SW480 (cell line): ENCODE measurements at places on chromosomes 4 and X.
A peak's percentile ranks its signal among the peaks of the same experiment; 100 is the strongest.

DNA sequence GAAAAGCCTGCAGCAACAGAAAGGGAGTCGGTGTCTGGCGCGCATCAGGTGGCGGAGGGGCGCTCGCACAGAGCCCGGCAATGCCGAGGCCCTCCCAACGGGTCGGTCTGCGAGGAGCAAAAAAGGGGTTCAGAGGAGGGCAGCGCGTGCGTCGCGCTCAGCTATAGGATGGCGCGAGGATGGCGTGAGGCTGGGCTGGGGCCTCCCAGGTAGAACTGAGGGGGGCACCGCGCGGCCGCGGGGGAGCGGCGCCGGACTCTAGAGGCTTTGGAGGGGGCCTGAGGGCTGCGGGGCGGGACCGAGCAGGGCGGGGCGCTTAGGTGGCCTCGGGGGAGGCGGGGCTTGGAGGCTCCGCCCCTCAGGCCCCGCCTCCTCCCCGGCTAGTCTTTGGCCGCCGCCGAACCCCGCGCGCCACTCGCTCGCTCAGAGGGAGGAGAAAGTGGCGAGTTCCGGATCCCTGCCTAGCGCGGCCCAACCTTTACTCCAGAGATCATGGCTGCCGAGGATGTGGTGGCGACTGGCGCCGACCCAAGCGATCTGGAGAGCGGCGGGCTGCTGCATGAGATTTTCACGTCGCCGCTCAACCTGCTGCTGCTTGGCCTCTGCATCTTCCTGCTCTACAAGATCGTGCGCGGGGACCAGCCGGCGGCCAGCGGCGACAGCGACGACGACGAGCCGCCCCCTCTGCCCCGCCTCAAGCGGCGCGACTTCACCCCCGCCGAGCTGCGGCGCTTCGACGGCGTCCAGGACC, at the start of gene PGRMC1:
Gene PGRMC1, plus strand, starts transcription at position 414 of the 751 bp plus-strand sequence. Its CDS starts 79 bp downstream, at position 493.
- peak; percentile 71 for DNase-seq

DNA sequence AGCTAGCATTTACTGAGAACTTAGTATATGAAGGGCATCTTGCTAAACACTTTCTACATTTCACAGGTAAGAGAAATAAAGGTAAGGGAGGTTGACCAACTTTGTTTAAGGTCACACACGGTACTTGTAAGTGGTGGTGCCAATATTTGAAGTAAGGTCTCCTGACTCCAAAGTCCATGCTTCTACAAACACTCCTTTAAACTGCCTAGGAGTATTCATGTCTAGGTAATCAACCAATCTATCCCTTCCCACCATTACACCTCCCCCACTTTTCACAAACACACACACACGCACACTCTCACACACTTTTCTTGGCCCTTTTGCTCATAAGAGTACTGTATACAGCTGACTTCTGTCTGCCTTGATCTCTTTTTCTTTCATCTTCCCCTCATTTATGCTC, 7.1 kb downstream of the BEX1 start:
- DNase-seq, result no peak

- DNase-seq, result no peak
Measured at GRCh38 chr4:80540785-80541469, 205.4 kb downstream of the CFAP299 start.

- DNase-seq, result peak; percentile 54
Measured at GRCh38 chr4:105471566-105472176, 2.2 kb downstream of the PPA2 start.

DNA sequence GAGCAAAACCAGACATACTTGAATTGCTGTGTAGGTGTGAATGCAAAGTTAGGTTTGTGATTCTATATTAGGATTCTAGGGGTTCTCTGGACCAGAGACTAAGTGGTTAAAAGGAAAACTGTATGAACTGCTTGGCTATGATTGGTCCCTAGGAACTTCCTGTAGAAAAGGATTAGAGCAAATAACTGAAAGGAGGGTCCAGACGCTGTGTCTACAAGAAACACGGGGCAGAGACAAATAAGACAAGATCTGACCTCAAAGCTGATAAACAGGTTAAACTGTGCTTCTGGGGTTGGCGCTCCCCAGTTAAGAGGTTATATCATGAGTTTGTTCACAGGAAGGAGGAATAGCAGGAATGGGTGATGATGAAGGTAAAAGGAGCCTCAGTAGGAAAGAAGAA, 183.6 kb downstream of the MGST2 start:
- no peak for DNase-seq

DNA sequence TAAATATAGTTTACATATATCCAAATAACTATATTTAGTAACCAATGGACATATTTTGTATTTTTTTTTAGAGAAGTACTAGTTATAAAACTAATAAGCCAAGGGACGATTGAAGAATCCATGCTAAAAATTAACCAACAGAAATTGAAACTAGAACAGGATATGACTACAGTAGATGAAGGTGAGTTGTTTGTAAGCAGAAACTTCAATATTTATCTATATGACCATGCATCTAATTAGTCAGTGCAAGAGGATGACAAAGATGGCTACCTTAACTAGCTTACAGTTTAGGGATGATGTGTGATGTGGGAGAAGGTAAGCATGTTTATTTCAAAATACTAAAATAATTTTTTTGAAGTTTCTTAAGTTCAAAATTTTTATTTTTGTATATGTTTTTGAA, 57.7 kb downstream of the HPGDS start:
- no peak for DNase-seq

DNA sequence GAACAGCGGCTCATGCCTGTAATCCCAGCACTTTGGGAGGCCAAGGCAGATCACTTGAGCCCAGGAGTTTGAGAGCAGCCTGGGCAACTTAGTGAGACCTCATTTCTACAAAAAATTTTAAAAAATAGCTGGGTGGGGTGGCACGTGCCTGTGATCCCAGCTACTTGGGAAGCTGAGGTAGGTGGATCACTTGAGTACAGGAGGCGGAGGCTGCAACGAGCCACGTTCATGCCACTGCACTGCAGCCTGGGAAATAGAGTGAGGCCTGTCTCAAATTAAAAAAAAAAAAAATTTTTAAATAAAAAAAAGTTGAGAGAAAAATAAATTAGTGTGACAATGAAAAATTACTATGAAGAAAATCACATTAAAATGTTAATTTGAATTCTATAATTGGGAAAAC, 10.5 kb downstream of the VEGFC start:
- DNase-seq, result no peak

DNA sequence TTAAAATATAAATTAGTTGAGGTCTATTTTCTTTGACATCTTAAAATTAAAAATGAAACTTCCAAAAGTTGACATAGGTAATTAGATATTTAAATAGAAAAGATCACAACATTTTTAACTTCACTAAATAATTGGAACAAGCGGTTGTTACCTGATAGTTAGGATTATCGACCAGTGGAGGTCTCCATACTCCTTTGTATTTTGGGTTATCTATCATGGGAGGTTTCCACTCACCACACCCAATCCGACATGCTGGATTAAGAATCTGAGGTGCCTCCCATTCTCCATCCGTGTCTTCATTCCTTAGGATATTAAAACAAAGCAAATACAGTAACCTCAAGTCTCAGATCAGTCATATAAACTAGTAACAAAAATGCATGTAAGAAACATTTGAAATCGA, 22.2 kb downstream of the SCOC start:
- no peak for DNase-seq

- DNase-seq, result no peak
Measured at GRCh38 chrX:35800474-35800873, 2.3 kb downstream of the MAGEB16 start.

- no peak for DNase-seq
Measured at GRCh38 chrX:46627711-46628419, 54.3 kb downstream of the CHST7 start.

DNA sequence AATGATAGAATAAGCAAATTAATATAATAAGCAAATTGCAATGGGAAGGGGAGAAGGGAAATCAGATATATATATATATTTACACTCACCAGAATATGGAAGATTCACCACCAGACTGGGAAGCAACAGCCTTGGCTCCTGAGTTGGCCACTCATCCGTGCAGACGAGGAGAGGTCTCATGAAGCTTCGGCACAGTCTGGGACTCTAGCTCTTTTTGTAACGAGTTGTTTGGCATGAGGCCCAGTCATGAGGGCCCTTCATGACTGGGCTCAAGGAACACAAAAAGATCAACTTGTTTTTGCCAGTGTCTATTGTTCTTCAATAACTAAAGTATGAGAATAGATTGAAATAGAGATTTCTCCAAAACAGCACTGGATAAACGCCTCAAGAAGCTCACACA, 176.4 kb downstream of the ADGRA3 start:
- no peak for DNase-seq

- no peak for DNase-seq
Measured at GRCh38 chr4:19401301-19402080, 850.2 kb upstream of the SLIT2 start.

- DNase-seq, result peak; percentile 36
Measured at GRCh38 chr4:169668069-169668721, 47.8 kb downstream of the CLCN3 start.

DNA sequence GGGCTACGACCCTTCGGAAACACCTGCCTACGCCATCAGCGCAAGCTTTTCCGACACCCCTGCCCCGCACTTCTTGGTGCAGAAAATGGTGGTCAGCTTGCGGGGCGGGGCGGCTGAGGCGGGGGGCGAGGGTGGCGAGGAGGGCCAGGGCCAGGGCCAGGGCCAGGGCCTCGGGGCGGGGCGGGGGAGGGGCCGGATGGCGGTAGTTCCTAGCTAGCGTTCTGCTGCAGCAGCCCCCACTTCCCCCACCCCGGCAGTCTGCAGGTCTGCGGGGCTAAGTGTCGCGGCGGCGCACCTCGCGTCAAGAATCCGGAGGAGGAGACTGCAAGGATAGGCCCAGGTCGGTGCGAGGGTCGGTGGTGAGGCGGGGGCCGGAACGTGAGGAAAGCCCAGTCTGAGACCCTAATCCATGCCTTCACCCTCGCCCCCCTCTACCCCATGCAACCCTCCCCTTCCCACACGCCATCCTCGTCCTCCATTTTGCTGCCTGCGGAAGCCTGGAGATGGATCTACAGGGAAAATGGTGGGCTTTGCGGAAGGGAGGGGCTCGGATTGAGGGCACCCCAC, 600 bp downstream of the BEX4 start:
- DNase-seq, result no peak

DNA sequence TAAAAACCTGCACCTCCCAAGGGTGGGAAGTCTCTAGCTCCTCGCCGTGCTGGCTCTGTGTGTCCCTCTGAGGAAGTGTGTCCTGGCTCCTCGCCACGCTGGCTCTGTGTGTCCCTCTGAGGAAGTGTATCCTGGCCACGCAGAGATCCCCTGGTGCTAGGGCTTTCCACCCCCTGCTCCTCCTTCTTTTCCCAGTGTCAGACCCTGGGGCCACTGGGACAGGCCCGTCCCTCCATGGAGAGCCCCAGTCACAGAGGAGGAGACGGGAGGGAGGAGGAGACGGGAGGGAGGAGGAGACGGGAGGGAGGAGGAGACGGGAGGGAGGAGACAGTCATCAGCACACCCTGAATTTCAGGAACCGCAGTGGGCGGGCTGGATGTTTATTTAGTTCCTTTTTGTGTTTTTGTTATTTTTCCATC, 53.8 kb upstream of the HGFAC start:
- DNase-seq, result no peak

DNA sequence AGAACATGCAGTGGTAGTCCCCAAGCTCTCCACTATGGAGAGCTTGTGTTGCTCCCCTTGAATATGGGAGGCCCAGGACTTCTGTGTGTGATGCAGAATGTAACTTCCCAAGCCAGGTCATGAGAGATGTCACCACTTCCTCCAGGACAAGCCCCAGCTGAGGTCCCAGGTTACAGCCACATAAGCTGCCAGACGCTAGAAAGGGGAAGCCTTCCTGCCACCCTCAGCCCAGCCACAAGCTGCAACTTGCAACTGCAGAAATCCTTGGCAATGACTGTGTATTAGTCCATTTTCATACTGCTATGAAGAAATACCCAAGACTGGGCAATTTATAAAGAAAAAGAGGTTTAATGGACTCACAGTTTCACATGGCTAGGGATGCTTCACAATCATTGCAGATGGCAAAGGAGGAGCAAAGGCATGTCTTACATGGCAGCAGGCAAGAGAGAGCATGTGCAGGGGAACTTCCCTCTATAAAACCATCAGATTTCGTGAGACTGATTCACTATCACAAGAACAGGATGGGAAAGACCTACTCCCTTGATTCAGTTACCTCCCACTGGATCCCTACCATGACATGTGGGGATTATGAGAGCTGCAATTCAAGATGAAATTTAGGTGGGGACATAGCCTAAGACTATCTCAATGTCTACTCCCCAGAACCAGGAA, 91.5 kb upstream of the DHX15 start:
- DNase-seq, result no peak

DNA sequence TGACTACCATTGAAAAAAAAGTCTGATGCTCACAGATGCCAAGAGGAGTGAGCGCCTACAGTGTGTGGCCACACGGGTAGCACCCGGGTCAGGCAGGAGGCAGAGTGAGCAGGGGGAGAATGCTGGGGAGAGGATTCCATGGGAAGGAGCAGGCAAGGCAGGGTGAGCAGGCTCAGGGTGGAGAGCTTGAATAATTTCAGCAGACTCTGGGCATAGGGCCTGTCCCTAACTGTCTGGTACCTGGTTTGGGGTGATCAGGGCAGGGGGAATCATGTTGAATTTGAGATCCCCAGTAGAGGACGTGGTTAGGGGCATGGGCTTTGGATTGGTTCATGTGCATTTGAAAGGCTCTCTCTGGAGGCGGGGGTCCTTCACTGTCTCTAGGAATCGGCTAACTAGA, 51.2 kb upstream of the TLR3 start:
- DNase-seq, result no peak

DNA sequence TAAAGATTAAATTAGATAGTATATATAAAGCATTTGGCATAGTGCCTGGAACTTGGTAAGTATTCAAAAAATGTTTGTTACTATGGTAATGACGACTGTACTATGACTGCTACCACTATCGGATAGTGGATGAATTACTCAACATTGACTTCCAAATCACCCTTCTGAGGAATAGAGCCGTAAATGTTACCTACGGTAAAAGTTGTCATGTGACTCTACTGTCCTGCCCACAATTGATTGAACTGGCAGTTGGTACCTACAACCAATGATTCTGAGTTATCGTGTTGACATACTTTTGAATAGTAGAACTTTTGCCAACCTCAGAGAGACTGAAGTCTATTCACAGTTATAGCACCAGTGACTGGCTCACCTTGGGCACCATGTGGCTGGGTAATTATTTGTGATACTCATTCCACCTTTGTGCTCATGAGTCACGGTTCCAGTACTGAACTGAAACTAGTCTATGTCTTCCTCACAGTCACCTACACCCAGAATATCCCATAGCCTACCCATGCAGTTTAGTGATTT, 185.5 kb upstream of the PITX2 start:
- DNase-seq, result no peak

DNA sequence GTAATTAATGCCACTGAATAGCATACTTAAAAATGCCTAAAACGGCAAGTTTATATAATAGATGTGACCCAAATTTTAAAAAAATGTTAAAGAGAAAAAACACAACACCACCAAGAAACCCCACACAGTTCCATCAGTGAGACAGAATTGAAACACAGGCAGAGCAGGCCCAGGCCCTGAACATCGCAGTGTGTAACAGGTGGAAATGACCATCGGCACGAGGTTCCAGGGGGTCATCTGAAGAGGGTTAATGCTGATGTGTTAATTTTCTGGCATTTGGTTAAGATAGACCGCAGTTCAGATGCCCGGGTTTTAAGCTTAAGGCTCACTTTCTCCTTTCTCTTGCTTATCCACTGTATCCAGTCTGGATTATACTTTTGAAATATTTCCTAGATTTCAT, 66.8 kb downstream of the ANAPC4 start:
- no peak for DNase-seq

GRCh38 chrX:9846631-9847030, 60.4 kb downstream of the SHROOM2 start:
- peak; percentile 65 for DNase-seq

- no peak for DNase-seq
Measured at GRCh38 chr4:182770259-182770995, 146.8 kb downstream of the DCTD start.
